ENCODE measurements at places on chromosomes 2 and 18.

DNA sequence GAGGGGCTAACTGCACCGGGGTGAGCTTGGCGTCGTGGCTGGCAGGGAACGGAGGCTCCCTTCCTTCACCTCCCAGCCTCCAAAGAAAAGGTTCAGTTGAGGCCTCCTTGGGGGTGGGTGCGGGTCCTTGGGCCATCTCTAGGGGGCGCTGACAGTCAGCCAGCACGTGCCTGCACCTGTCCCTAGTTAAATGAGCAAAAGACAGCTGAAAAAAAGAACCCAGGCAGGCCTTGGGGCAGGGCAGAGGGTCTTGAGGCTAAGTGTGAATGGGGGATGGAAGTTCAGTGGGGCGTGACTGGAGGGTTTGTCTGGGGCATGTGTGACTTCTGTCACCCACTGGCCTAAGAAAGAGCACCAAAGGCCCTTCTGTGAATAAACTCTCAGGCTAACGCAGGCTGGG, 56.4 kb downstream of the ZFP36L2 start:
- DNase-seq = peak; percentile 28

- no peak for DNase-seq
These were observed 90.1 kb downstream of the KLHL29 start for GRCh38 chr2:23475036-23475435.

DNA sequence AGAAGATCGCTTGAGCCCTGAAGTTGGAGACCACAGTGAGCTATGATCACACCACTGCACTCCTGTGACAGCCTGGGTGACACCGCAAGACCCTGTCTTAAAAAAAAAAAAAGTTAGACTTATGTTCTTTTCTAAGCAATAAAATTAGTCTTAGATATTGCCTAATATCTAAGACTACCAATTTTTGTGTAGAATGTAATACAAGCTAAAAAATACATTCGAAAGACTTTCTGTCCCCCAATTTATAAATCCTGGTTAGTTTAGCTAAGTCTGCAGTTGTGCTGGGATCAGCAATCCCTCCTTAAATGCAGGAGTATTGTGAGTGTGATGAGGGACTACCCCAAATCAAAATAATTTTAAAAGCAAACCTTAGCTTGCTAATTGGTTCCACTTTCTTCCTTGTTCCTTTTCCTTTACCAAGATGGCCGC, 358 bp upstream of the STAMBP start:
- no peak for DNase-seq

DNA sequence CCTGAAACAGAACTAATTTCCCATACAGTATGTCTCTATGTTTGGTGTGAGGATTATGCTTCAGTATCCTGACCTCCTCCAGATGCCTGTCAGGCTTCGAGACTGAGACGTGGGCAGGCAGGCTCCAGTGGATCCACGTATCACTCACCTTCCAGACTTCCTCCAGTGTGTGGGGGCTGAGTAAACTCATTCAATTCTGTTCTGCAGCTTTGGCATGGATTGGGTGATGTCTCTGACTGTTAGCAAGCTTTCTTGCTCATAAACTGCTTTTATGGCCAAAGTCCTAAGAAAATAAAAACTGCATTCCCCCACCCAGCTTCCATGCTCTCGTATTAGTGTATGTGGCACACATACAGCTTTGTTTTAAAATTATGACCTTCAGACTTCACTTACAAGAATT, 53.6 kb downstream of the CCDC93 start:
- no peak for DNase-seq

GRCh38 chr2:43762286-43762685, 11.6 kb upstream of the DYNC2LI1 start:
- no peak for DNase-seq

- no peak for DNase-seq
These were observed 30.1 kb downstream of the MBP start for GRCh38 chr18:77102259-77103040.

DNA sequence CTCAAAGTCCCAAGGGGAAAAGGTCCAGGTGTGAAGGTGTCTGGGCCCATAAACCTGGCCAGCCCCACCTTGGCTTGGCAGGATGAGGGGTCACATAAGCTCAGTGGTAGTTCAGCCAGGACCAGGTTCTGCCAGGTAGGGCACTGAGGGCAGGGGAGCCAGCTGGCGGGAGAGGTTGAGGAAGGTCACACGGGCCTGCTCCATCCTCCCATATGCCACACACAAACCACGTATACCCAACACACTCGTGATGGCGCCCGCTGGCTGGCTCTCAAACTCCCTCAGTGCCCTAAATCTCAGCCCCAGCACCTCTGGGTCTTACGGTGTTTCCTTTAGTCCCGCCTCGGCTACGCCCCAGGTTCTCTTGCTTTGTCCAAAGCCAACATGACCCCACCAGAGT, 160.5 kb downstream of the ZFP36L2 start:
- DNase-seq = no peak

DNA sequence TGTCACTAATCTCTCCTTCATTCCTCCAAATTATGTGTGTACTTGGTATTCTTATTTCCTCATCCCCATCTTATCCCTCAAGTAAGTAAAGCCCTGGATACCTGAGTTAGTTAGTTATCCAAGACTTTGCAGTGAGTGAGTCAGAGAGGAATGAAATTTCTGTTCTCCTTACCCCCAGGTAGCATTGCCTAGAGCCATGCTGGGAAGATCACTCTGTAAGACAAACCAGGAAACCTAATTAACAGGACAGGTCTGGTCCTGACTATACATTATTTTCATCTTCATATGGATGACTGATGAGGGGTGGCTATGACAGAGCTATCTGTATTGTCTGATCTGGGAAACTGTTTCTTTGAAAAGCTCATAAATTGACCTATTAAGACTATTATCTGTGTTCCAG, 55.0 kb upstream of the ITGA6 start:
- DNase-seq = no peak

DNA sequence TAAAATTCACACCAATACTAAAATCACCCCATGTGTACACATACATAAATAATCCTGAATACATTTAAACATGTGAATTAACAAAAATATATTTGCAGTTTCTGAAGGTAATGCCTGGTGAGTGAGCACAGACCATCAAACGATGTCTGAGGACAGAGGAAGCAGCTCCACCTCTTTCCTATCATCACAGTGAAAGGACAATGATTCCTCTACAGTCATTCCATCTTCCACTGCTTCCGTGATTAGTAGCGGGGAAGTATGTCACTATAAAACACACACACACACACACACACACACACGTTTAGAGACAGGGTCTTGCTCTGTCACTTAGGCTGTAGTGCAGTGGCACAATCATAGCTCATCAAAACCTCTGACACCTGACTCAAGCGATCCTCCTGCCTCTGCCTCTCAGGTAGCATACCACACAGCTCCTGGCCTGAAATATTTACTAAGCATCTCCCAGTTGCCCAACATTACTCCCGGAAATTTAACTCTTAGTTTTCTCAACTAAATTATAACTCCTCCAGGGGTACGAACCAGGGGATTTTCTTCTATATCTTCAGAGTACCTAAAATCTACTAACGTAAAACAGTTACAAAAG, 12.8 kb downstream of the FAM210A start:
- DNase-seq = no peak

- no peak for DNase-seq
These were observed 77.3 kb upstream of the CTLA4 start for GRCh38 chr2:203790134-203790852.

- DNase-seq = no peak
These were observed 1.1 kb downstream of the ID2 start for GRCh38 chr2:8682719-8683667.

DNA sequence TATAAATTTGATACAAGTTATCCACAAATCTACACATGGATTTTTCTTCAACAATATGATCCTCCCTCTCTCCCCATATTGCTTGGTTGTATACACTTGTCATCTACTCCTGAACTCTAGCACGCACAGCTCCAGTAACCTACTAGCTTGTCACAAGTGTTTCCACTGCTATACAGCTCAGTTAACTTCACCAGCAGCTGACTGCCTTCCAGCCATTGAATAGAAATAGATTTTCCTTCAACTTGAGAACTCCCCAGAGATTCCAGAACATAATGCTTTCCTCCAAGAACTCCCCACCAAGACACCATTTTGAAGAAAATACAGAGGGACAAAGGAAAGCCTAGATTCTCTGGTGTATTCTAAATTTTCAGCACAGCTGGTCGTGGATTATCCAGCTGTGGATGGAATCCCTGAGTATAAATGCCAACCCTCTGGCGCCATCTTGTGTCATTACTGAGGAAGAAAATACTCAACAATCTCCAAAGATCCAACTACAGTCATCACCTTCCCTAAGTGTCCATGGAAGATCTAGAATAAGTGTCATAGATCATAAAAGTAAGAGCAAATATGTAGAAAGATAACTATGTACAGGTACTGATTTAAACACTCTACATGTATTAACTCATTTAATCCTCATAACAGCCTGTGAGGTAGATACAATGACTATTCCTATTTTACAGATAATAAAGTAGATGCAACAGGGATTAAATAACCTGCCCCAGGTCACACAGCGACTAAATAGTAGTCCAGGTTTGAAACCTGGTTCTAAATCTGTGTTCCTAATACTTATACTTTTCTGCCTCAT, 156.7 kb downstream of the ARHGAP28 start:
- DNase-seq = peak; percentile 60

- DNase-seq = no peak
These were observed 72.9 kb downstream of the PRPF40A start for GRCh38 chr2:152644189-152644873.

GRCh38 chr2:19829672-19830071, 72.1 kb downstream of the TTC32 start:
- DNase-seq = no peak

- no peak for DNase-seq
These were observed 94.4 kb upstream of the NOSTRIN start for GRCh38 chr2:168708080-168708479.

GRCh38 chr2:237181844-237182243, 96.2 kb downstream of the COPS8 start:
- no peak for DNase-seq

DNA sequence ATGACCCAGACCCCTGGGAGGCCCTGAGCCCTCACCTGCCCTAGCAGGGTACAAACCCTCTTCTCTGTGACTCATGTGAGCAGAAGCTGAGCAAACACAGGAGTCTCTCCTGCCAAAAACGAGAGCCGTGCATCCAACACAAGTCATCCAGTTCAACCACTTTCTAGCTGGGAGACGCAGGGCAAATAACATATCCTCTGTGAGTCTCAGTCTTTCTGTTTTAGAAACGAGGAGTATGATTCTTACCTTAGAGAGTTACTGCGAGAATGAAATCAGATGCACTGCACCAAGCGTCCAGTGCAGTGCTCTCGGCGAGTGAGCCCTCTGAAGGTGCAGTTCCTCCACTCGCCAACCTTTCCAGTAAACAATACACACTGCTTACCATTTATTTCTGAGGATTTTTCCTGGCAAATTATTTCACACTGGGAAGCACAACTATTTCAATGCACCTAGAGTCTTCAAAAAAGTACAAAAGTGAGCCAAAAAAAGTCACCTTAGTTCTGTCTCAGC, 331.8 kb upstream of the MYT1L start:
- DNase-seq = no peak

DNA sequence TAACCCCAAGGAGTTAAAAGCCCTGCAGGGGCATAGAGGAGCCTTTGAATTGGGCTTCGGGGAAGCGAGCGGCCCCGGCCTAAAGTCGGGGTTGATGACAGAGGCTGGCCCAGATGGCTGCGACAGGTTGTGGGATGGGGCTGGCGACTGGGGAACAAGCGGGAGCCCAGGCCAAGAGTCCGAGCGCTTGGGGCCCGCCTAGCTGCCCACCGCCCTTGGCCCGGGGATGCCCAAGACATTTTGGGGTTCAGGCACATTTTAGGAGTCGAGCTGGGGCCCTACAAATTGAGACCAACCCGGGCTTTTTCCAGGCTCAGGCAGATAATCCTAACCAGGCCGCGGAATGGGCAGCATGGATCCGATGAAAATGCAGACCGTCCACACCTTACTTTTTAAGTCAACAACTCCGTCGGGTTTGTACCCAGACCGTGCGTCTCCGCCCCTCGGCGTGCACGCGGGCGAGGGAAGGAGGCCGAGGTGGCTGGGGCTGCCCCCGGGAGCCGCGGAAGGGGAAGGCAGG, 507 bp downstream of the RTKN start:
- no peak for DNase-seq

DNA sequence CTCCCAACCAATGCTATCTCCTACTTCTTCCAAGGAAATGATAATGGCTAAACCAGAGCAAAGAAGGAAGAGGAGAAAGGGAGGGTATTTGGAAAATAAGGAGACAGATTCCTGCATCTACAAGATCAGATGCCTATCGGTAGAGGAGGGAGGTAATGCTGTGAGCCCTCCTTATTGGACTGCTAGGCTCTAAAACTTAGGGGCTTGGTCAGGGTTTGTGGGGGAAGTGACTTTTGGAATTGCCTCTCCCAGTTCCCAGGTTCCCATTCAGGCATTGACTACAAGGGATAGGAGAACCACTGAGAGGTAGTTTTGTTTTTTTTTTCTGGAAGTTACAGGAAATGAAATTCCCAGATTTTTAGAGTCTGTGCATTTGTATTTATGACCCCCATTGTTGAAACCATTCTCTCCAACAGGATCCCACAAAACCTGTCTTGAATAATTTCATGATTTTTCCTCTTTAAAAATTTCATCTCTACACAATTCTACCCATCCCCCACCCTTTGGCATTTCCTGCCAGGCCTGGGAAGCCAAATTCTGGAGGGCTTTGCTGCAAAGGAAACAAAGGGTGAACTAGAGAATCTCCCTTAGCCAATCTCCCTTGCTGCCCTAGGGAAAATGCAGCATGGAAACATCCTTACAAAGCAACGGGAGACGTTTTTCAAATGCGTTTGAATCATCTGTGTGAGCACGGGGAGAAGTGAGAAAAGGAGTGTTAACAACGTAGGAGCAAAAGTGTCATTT, 282.1 kb upstream of the EPAS1 start:
- DNase-seq = no peak

DNA sequence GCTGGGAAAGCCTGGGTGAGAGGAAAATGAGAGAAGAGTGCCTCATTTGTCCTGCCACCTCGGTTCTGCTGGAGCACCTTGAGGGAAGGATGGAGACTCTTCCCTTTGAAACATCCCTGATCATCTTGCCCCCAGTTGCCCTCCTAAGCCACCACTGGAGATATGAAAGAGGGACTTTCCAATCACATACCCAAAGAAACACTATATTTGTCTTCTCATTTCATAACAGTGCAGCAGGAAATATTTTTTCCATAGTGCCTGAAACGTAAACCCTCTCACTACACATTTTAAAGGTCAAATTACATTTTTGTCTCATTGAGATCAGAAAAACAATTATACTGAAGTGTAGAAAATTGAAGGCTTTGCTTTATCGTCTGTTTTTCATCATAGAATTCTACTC, 63.3 kb downstream of the KCTD18 start:
- no peak for DNase-seq

DNA sequence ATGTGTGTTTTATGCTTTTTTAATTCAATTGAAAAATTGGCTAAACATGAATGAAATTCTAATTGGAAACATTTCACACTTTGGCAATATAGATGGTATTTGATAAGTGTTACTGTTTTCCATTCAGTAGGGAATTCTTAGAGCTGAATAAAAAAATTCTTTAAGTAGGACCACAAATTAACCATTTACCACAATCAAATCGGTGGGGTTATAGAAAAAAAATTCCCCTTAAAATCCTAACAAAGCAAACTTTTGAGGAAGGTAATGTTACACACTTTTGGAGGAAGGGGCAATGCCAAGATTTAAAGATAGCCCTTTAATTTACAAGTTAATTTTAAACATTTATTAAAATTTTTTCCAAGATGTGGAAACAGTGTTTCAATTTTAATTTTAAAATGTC, 279.0 kb upstream of the FIGN start:
- DNase-seq = no peak
